ENCODE measurements at places on chromosomes 1 and 21.

GRCh38 chr1:31822766-31823165, 6.9 kb upstream of the SPOCD1 start:
- no peak for DNase-seq

GRCh38 chr1:153741986-153742385, 14.1 kb downstream of the INTS3 start:
- no peak for DNase-seq

GRCh38 chr1:26602378-26602959, 72.9 kb downstream of the RPS6KA1 start:
- peak; percentile 19 for DNase-seq

GRCh38 chr1:25549273-25550154, 6.1 kb downstream of the LDLRAP1 start:
- no peak for DNase-seq

GRCh38 chr1:117670976-117671780, 65.3 kb downstream of the TENT5C start:
- DNase-seq = no peak

DNA sequence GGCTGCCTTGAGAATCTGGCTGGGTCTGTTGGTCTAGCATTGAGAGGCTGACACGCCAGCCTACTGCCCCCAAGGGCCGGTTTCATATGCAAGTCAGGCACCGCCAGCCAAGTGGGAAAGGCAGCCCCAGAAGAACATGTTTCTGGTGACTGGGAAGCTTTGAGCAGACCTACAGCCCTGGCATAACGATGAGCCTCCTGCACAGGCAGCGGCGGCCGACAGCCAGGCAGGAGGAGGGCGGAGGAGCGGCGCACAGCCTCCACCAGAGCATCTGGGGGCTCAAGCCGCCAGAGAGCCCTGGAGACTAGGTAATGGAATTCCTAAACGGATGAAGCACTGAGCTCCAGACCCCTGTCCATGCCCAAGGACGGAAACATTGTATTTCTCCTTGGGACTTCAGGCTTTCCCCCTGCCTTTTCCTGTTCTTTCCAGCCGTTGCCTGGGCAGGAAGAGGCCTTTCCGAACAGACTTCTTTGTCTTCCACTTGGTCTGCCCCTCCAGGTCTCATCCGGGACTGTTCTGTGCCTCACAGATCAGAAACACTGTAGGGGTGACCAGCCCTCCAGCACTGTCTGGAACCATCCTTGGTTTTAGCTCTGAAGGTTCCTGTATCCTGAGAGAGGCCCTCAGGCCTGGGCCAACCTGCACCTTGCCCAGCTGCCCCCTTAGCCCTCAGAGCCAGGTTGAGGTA, 59.5 kb downstream of the IRF2BP2 start:
- no peak for DNase-seq

GRCh38 chr1:196382383-196382782, 225.9 kb downstream of the KCNT2 start:
- no peak for DNase-seq

DNA sequence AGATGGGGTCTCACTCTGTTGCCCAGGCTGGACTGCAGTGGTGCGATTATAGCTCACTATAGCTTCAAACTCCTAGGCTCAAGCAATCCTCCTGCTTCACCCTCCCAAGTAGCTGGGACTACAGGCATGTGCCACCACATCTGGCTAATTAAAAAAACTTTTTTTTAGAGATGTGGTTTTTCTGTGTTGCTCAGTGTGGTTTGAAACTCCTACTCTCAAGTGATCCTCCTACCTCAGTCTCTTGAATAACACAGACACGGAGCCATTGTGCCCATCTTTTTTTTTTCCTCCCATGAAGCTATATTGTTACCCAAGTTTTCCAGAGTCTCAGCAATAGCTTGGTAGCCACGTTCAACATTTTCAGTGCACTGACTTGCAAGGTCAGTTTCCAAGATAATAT, 2.7 kb downstream of the GIPC2 start:
- DNase-seq = no peak

GRCh38 chr1:53293123-53293522, 34.7 kb downstream of the LRP8 start:
- no peak for DNase-seq

DNA sequence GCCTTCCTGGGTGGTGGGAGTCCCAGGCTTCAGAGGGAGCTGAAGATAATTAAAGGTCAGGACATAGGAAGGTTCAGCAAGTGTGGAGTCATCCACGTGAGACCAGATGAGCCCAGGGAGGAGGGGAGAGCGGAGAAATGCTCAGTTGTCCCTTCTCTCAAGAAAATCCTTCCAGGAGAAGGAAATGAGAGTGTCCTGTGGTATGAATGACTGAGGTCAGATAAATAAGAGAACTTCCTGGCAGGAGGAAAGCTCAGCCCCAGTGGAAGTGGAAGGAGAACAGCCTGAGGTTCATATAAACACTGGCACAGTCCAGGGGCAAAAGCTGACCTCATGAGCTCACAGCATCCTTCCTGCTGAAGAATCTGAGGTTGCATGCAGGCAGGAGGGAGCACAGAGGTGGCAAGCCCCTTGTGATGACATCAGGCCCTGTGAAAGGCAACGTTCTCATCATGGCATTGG, 97.6 kb downstream of the NAV1 start:
- peak; percentile 84 for DNase-seq

DNA sequence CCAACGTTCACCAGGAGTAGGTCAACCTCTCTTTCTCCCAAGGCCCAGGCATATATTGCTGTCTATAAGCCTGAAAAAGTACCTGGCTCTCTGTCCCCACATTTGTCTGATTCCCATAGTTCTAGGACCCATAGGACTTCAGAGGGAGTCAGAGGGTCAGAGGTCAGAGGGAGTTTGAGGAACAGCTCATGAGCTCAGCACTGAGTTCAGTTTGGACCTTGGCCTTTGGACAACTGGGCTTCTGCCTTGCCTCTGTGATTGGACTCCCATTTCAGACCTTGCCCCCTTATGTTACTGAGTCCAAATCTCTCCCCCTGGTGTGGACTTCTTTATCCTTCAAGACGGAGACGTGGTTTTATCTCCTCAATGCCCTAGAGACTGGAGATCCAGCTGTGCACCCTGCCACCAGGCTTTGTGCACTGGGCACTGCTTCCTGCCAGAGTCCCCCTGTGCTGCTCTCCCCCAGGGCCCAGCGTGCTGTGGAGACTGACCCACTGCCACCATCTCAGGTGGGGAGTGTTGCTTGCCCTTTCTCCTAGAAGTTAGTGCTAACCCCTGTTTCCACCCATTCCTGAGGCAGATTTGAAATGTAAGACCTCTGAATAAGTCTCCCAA, 3.2 kb downstream of the CTSE start:
- DNase-seq = no peak

DNA sequence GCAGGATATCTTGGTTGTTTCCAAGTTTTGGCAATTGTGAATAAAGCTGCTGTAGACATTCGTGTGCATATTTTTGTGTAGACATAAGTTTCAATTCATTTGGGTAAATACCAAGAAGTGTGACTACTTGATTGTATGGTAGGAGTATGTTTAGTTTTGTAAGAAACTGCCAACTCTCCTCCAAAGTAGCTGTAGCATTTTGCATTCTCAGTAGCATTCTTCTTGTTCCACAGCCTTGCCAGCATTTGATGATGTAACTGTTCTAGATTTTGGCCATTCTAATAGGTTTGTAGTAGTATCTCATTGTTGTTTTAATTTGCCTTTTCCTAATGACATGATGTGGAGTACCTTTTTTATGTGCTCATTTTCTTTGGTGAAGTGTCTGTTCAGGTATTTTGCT, 38.6 kb upstream of the PLA2G4A start:
- DNase-seq = no peak

- DNase-seq = no peak
Measured at GRCh38 chr1:3772027-3772714, 378 bp upstream of the SMIM1 start.

DNA sequence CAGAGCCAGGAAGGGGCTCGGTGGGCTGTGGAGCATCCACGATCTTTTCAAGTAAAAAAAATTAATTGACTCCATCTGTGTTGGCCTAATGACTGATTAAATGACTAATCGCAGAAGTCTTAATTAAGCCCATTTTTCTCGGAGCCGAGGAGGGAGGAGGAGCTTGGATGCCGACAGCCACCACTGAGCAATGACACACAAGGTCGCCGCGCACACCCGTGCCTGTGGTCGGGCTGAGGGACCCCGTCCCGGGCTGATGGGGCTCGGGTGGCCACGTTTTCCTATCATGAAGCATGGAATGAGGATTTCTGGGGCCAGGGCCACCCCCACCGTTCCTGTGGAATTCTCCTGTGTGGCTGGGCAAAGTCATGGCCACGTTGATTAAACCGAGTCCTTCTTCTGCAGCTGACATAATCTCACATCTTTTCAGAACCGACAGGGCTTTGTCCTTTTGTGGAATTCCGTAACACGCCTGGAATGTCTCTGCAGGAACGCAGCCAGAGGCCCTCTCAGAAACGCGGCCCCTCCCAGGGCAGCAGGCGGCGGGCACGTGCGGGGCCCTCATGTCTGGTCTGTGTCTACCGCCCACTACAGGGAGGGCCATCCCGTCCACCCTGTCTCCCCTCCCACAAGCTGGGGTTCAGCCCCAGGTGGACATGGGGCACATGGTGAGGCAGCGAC, 60.7 kb downstream of the MORN1 start:
- DNase-seq = no peak

DNA sequence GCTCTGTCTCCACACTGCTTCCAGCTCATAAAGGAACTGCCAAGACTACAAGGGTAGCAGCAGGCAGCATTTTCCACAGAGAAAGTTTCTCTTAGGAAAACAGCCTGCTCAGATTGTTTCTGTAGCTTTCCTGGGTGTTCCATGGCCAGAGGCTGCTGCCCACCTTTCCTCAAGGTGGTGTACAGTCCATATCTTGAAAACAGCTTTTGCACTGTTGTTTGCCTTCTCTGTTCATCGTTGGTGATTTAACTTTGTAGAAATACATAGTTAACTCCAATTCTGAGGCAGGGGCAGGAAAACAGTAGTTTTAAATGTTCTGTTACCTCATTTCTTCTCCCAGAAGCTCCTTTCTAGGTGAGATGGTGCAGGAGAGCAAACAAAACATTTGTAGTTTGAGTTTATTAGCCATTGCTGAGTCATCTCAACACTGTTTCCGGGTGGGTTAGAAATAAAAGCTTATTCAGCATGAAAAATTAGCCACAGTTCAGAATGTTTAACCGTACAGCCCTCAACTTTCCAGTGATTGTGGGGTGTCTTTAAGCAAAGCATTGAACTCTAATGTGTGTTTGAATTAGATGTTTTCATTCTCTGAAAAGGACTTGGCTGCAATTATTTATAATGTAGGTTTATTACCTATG, 41.7 kb downstream of the DIP2A start:
- DNase-seq = no peak

GRCh38 chr1:96309783-96310182, 411.8 kb upstream of the PTBP2 start:
- no peak for DNase-seq

- no peak for DNase-seq
Measured at GRCh38 chr1:240635466-240636256, 23.7 kb upstream of the GREM2 start.

GRCh38 chr1:91736715-91737615, 149.0 kb downstream of the TGFBR3 start:
- no peak for DNase-seq

- DNase-seq = no peak
Measured at GRCh38 chr1:187051618-187052232, 223.0 kb downstream of the PLA2G4A start.

DNA sequence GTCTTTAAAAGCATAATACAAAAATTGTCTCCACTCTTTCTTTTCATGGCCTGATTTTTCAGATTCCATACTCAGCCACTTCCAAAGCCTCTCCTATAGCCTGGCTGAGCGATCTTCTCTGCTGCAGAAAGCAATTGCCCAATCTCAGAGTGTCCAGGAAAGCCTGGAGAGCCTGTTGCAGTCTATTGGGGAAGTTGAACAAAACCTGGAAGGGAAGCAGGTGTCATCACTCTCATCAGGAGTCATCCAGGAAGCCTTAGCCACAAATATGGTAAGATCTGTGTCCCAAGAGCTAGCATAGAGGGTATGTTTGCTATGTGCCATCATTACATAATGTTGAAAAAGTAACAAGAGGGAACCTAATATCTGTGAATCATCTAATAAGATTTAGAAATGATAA, 130.7 kb upstream of the BMP8A start:
- DNase-seq = no peak

- peak; percentile 2 for DNase-seq
Measured at GRCh38 chr1:101438359-101438758, 201.5 kb downstream of the S1PR1 start.

Measured in pulmonary artery endothelial cell (primary cell).